Neural cell (in vitro differentiated cells): ENCODE measurements at places on chromosomes 3 and 15. TPM values are rescaled to one million over a fixed set of nuclear protein-coding genes. Genes with fewer than 3 reads are reported as not detected.

The CRYBG3 gene
- polyA plus RNA-seq = 0.18 and 1.3 TPM in 2 replicates

The PGBD4 gene
- 1.2 and 2.4 TPM in 2 replicates for polyA plus RNA-seq

The SMCO1 gene
- polyA plus RNA-seq = not detected in 2 replicates

The PRICKLE2 gene
- polyA plus RNA-seq = 8.7 TPM in 2 replicates

The CCDC33 gene
- polyA plus RNA-seq = 1.4 TPM in 2 replicates

The CKMT1B gene
- polyA plus RNA-seq = 23.2 and 29.8 TPM in 2 replicates

The SEMA3B gene
- 7.8 and 9.6 TPM in 2 replicates for polyA plus RNA-seq

The FEZF2 gene
- 0.47 TPM in 1 of 2 replicates, not detected in the other for polyA plus RNA-seq

The SCN11A gene
- 2.2 and 2.8 TPM in 2 replicates for polyA plus RNA-seq

The PLSCR5 gene
- 0.37 TPM in 1 of 2 replicates, not detected in the other for polyA plus RNA-seq

The CYP1A2 gene
- polyA plus RNA-seq = not detected in 2 replicates

The LDHAL6B gene
- polyA plus RNA-seq = not detected in 2 replicates

The P2RY14 gene
- polyA plus RNA-seq = not detected in 2 replicates

The ZNF660 gene
- polyA plus RNA-seq = 8.1 and 9.4 TPM in 2 replicates

The CCR2 gene
- polyA plus RNA-seq = not detected in 2 replicates

The RHCG gene
- 0.32 TPM in 1 of 2 replicates, not detected in the other for polyA plus RNA-seq

The GCHFR gene
- 7.2 and 17.3 TPM in 2 replicates for polyA plus RNA-seq

The RTP3 gene
- not detected in 2 replicates for polyA plus RNA-seq

The RTP1 gene
- 2.0 and 2.3 TPM in 2 replicates for polyA plus RNA-seq

The NUP210 gene
- polyA plus RNA-seq = 8.2 and 14.4 TPM in 2 replicates

The CFAP161 gene
- not detected in 2 replicates for polyA plus RNA-seq

The WDR72 gene
- polyA plus RNA-seq = 0.05 TPM in 1 of 2 replicates, not detected in the other

The ITPKA gene
- 0.20 and 1.1 TPM in 2 replicates for polyA plus RNA-seq
